ENCODE measurements at places on chromosomes 5 and 9. TPM values are rescaled to one million over a fixed set of nuclear protein-coding genes. Genes with fewer than 3 reads are reported as not detected.

Gene UNC5A
- total RNA-seq, result not detected

Gene ZNF300
- 0.08 TPM for total RNA-seq

Gene SH3GL2
- not detected for total RNA-seq

Gene CDKN2B-AS1
- total RNA-seq, result 1.3 TPM

Gene SPINK5
- total RNA-seq, result not detected

Gene TMEM252
- total RNA-seq, result not detected

DNA sequence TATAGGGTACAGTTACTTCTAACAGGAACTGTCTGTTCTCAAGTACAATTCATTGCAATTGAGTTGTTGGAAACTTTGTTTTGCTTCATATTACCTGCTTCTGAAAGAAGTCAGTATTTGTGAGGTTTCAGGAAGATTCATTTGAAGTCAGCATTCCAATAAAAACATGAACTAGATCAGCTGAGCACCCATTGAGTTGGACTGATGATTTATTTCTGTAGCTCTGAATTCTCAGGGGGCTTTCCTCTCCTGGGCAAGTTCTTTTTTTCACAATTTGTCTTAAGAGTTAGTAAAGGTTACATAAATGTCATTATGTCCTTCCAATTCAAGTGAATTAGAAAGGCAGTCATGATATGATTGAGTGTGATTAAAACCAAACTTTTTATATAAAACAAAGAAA is 16.2 kb upstream of the KIF2A start:
- no peak overlapping the region for H3K27ac ChIP-seq
- H3K36me3 ChIP-seq, result no peaks in the 10 kb centered on the region
- H3K27me3 ChIP-seq, result no peaks in the 10 kb centered on the region
- no peak overlapping the region for H3K4me3 ChIP-seq
- peaks cover 11% of the 10 kb centered on the region for H3K4me1 ChIP-seq

DNA sequence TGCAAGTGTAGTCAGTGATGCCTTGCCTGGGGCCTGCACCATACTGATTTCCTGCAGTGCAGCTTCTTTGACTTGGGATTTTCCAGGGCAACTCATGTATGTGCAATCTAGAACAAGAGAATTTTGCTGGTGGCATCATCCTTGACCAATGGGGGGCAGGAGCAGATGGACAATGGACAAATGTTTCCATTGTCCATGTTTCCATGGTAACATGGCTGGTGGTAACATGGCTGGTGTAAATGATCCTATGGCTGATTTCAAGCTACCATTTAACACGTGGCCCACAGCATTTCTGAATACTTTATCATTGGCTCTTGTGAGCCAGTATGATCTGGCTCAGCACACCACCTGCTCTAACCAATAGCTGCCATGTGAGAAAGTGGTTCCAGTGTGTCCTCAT is 130.1 kb upstream of the OSMR start:
- H3K4me1 ChIP-seq, result no peaks in the 10 kb centered on the region
- no peak overlapping the region for H3K4me3 ChIP-seq
- DNase-seq, result no peak
- no peaks in the 10 kb centered on the region for H3K27me3 ChIP-seq

GRCh38 chr9:81239388-81239787 is 450.0 kb downstream of the TLE1 start:
- no peak overlapping the region for H3K4me3 ChIP-seq
- no peak overlapping the region for H3K27ac ChIP-seq
- H3K4me1 ChIP-seq, result no peaks in the 10 kb centered on the region
- H3K36me3 ChIP-seq, result no peaks in the 10 kb centered on the region

DNA sequence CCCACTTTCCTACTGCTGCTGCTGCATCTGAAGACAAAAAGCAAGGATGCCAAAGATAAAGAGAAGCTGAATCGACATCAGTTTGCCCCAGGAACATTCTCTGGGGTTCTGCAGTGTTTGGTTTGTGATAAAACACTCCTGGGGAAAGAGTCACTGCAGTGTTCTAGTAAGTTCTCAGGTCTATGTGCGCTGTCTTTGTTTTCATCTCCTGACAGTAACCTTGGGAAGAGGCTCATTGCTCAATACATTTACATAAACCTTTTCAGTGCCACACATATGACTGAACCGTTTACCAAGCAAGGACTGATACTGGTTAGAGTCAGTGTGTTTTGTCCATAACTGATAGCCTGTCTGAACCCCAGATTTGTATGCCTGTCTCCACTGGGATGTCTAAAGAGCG is 232.1 kb downstream of the ARHGEF28 start:
- no peak overlapping the region for H3K27ac ChIP-seq
- no peak for DNase-seq
- H3K36me3 ChIP-seq, result no peaks in the 10 kb centered on the region
- no peaks in the 10 kb centered on the region for H3K4me1 ChIP-seq

GRCh38 chr5:6570530-6570929 is 62.3 kb downstream of the NSUN2 start:
- no peak overlapping the region for H3K27ac ChIP-seq
- no peaks in the 10 kb centered on the region for H3K36me3 ChIP-seq
- no peaks in the 10 kb centered on the region for H3K4me1 ChIP-seq
- no peak for DNase-seq
- H3K4me3 ChIP-seq, result no peak overlapping the region

GRCh38 chr5:99674101-99674500 is 745.3 kb upstream of the CHD1 start:
- H3K4me3 ChIP-seq, result no peak overlapping the region
- H3K4me1 ChIP-seq, result no peaks in the 10 kb centered on the region
- DNase-seq, result no peak
- H3K27ac ChIP-seq, result no peak overlapping the region
- H3K36me3 ChIP-seq, result no peaks in the 10 kb centered on the region

DNA sequence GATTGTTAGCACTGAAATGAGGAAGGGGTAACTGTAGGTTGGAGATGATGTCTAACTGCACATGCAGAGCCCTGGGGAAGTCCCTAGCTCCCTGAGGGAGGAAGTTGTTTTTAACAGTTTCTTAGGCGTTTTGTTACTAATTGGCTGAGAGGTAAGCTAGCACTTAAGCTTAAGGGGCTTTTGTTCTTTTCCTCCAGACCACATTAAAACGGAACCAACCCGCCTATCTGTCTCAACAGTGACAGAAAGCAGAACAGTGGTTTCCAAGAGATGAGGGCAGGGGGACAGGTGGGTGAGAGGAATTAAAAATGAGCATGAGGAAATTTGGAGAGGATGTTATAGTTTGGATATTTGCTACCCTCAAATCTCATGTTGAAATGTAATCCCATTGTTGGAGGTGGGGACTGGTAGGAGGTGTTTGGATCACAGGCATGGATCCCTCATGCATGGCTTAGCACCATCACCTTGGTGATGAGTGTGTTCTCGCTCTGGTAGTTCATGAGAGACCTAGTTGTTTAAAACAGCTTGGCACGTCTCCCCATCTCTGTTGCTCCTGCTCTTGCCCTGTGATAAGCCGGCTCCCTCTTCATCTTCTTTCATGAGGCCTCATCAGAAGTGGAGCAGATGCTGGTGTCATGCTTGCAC is 38.9 kb downstream of the LYRM7 start:
- H3K27me3 ChIP-seq, result no peaks in the 10 kb centered on the region
- peaks cover 14% of the 10 kb centered on the region for H3K4me1 ChIP-seq
- H3K4me3 ChIP-seq, result peak overlapping the region; percentile 84

- no peaks in the 10 kb centered on the region for H3K36me3 ChIP-seq
- no peak overlapping the region for H3K27ac ChIP-seq
Observed at GRCh38 chr9:110820381-110820780, 151.8 kb downstream of the MUSK start.

DNA sequence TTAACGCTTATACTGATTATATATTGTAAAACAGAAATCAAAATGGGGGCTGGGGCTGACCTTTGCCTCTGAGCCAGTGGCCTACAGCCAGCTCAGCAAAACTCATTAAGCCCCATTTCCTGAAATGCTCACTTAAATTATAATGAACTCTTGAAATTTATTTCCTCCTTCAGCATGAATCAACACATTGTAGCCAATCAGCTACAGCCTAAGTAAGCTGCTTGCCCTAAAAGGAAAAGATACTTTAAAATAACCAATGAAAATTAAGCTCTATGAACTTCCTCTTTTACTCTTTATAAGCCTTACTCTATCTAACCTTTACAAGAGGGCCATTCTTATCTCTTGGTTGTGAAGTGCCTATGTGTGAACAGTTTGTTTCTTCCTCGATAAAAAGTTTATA is 33.5 kb upstream of the SUB1 start:
- no peak for DNase-seq
- no peaks in the 10 kb centered on the region for H3K4me1 ChIP-seq
- H3K4me3 ChIP-seq, result no peak overlapping the region
- H3K27ac ChIP-seq, result no peak overlapping the region
- H3K27me3 ChIP-seq, result no peaks in the 10 kb centered on the region
